H9 (cell line): ENCODE measurements at places on chromosomes 5 and 9. TPM values are rescaled to one million over a fixed set of nuclear protein-coding genes. Genes with fewer than 3 reads are reported as not detected.

- no peak for DNase-seq
- H3K4me3 ChIP-seq: no peak overlapping the region
Measured at GRCh38 chr5:177355868-177356168, 1.9 kb upstream of the RGS14 start.

Gene STRBP
- total RNA-seq: 69.9 and 74.0 TPM in 2 replicates

- no peak overlapping the region for H3K27ac ChIP-seq
- H3K4me1 ChIP-seq: no peaks in the 10 kb centered on the region
- no peaks in the 10 kb centered on the region for H3K36me3 ChIP-seq
- H3K4me3 ChIP-seq: no peak overlapping the region
- DNase-seq: no peak
- no peaks in the 10 kb centered on the region for H3K27me3 ChIP-seq
Measured at GRCh38 chr5:23112237-23112636, 259.1 kb upstream of the CDH12 start.

DNA sequence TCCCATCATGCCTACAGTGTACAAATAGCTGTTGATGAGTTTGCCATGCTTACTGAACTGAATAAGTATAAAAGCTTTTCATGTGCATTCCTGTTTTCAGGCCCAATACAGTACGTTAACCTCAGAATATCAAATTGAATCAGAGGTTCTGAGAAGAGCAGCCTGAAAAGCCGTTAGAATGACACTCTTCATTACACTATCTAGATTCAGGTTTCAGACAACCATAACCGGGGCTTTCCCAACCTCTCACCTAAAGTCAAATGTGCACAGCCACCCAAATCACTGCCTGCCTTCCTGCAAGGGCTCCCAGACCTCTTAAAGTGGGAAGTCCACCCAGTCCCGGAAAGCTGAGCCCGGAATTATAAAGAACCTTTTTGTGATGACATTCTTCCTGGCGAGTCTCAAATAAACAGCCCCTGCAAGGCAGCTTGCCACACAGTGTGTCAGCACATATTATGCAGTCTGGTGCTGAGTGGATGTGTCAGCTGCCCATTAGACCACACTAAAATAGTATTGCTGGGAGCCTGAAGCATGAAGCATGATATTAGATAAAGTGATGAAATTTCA is 245.8 kb downstream of the TLE4 start:
- no peaks in the 10 kb centered on the region for H3K27me3 ChIP-seq
- peaks cover 8% of the 10 kb centered on the region; the same call in 1 of the 2 replicates for H3K4me1 ChIP-seq
- DNase-seq: no peak
- H3K27ac ChIP-seq: no peak overlapping the region
- H3K4me3 ChIP-seq: no peak overlapping the region

- H3K4me3 ChIP-seq: no peak overlapping the region
- DNase-seq: no peak
- no peaks in the 10 kb centered on the region for H3K27me3 ChIP-seq
Measured at GRCh38 chr9:3817208-3817607, 291.4 kb upstream of the RFX3 start.

Gene IFNA21
- not detected in 2 replicates for total RNA-seq

GRCh38 chr5:180212363-180213255 is 3.6 kb upstream of the RASGEF1C start:
- H3K4me1 ChIP-seq: no peaks in the 10 kb centered on the region
- H3K4me3 ChIP-seq: no peak overlapping the region
- H3K27ac ChIP-seq: no peak overlapping the region
- no peaks in the 10 kb centered on the region for H3K36me3 ChIP-seq
- DNase-seq: no peak
- H3K27me3 ChIP-seq: peaks cover 5% of the 10 kb centered on the region; the same call in 1 of the 2 replicates

GRCh38 chr5:41656597-41656996 is 146.2 kb upstream of the PLCXD3 start:
- H3K36me3 ChIP-seq: no peaks in the 10 kb centered on the region
- H3K4me1 ChIP-seq: no peaks in the 10 kb centered on the region
- H3K4me3 ChIP-seq: no peak overlapping the region
- H3K27me3 ChIP-seq: no peaks in the 10 kb centered on the region
- DNase-seq: no peak

GRCh38 chr9:69871118-69871834 is 50.7 kb downstream of the CFAP95 start:
- no peak overlapping the region for H3K27ac ChIP-seq
- H3K36me3 ChIP-seq: no peaks in the 10 kb centered on the region; the same call in 1 of the 2 replicates
- H3K4me1 ChIP-seq: no peaks in the 10 kb centered on the region
- no peak for DNase-seq
- no peaks in the 10 kb centered on the region for H3K27me3 ChIP-seq
- no peak overlapping the region for H3K4me3 ChIP-seq
